ENCODE measurements at places on chromosomes 2 and 18.

DNA sequence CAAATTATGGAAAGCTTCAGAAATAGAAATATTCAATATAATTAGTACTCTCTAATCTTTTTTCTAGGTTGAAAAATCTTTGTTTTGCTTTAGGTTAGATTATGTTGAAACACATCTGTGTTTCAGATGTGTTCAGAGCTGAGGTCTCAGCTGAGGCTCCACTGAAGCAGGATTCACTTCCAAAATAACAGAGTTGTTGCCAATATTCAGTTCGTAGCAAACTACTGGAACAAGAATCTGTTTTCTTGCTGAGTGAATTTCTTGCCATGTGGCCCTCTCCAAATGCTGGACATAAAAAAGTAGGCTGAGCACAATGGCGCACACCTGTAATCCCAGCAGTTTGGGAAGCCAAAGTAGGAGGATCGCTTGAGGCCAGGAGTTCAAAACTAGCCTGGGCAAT, 8.7 kb downstream of the PHOSPHO2 start:
- DNase-seq = no peak

- no peak for DNase-seq
Observed at GRCh38 chr2:189440644-189440946, 679 bp upstream of the WDR75 start.

- no peak for DNase-seq
Observed at GRCh38 chr2:71791501-71792135, 338.3 kb downstream of the DYSF start.

GRCh38 chr18:48348739-48349138, 60.4 kb downstream of the ZBTB7C start:
- no peak for DNase-seq

- DNase-seq = no peak
Observed at GRCh38 chr18:79458131-79458838, 62.6 kb downstream of the NFATC1 start.

GRCh38 chr2:102664471-102664909, 45.1 kb downstream of the SLC9A2 start:
- DNase-seq = no peak

GRCh38 chr2:54685263-54685775, 38.1 kb upstream of the EML6 start:
- DNase-seq = no peak

GRCh38 chr18:59276047-59276446, 2.8 kb upstream of the RAX start:
- DNase-seq = no peak

GRCh38 chr18:74457043-74457724, at the start of gene DIPK1C:
TSS of gene DIPK1C (minus strand) at chr18:74457308. CDS start at chr18:74457259, 49 bp downstream.
- DNase-seq = no peak

DNA sequence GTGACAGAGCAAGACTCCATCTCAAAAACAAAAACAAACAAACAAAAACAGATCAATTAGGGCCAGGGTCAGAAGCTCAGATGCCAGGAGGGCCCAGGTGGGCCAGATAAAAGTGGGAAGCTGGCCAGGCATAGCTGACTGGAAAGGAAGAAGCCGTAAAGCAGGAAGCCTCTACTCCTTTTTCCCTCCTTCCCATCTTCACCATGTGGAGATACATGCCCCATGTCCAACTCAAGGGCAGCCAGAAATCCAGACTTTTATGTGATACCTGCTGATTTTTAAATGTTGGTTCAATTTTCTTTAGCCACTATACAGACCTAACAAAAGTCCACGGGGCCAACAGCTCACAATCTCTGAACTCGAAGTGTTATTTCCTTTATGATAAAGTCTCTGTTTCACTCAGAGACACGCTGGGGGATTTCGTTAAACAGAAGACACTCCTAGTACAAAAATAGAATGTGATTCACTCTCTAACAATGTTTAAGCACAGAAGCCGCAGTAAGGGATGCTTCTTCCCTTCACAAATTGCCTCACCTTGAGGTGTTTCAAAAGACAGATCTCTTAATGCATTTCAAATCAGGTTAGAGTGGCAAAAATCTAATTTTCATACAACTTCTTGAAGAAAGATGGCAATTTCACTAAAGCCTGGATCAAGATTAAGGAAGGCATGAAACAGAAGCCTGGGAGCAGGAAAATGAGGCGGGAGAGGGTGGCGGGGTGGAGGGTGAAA, 14.0 kb downstream of the TMEM247 start:
- no peak for DNase-seq

GRCh38 chr2:54374591-54375364, 81.3 kb upstream of the SPTBN1 start:
- DNase-seq = no peak

- DNase-seq = no peak
Observed at GRCh38 chr2:42809819-42810120, 17.4 kb upstream of the HAAO start.
